ENCODE measurements at places on chromosomes 6 and 20.

- no peak for DNase-seq
Observed at GRCh38 chr20:37744347-37744746, 50.5 kb downstream of the CTNNBL1 start.

GRCh38 chr20:39829661-39830060 is 859.4 kb downstream of the MAFB start:
- no peak for DNase-seq

DNA sequence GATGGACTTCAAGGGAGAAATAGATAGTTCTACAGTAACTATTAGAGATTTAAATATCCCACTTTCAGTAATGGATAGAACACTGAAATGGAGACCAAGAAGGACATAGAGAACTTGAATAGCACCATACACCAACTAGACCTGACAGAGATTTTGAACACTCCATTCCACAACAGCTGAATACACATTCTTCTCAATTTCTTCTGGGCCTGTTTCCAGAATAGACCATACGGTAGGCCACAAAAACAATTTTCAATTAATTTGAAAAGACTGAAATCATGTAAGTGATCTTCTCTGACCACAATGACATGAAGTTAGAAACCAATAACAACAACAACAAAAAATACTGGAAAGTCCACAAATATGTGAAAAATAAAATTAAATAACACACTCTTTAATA is 979.1 kb upstream of the FLRT3 start:
- DNase-seq: no peak

GRCh38 chr6:85469276-85470022 is 19.6 kb downstream of the NT5E start:
- DNase-seq: no peak

- DNase-seq: no peak
Observed at GRCh38 chr20:31485450-31486339, 10.6 kb downstream of the REM1 start.

GRCh38 chr20:55174635-55175034 is 699.2 kb downstream of the DOK5 start:
- DNase-seq: no peak
